ENCODE measurements at places on chromosomes 2 and 18. TPM values are rescaled to one million over a fixed set of nuclear protein-coding genes. Genes with fewer than 3 reads are reported as not detected.

- no peak for DNase-seq
These were observed 67.1 kb upstream of the POU3F3 start for GRCh38 chr2:104786821-104787220.

GRCh38 chr2:191836471-191836852 lies 10.4 kb downstream of the CAVIN2 start:
- DNase-seq = no peak

DNA sequence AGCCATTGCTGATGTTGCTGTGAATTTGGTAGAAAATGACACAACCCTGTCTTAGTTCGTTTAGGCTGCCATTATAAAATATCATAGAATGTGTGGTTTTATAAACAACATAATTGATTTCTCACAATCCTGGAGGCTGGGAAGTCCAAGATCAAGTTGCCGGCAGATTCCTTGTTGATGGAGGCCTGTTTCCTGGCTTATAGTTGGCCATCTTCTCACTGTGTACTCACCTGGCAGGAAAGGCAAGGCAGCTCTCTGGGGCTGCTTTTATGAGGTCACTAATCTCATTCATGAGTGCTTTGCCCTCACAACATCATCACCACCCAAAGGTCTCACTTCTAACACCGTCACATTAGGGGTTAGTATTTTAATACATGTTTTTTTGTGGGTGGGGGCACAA lies 58.4 kb downstream of the PHLPP1 start:
- no peak for DNase-seq

DNA sequence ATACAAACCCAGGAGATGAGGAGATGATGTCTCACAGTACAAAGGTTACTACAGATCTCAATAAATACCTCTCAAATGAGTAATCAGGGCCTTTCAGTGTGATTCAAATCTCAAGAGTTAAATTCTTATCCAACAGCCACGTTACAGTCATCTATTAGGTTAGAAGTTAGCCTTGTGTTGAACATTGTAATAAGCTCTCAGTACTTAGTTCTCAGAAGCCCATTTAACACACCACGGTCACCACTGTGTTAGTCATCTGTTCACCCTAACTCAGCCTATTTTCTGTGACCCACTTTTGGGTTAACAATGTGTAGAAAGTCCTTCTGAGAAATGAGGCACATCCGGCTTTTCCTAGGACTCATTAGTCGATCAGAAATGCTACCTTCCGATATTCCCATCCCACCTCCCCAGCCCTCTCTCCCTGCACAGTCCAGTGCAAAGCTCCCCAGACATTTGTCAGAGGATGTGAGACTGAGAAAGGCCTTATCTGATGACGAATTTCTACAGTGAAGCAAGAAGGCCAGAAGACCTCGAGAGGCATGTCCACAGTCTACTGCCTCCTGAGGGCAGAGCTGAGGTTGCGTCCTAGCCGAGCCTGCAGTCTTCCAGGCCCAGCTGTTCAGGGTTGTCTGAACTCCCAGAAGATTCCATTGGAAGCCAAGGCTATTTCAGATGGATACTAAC lies 92.6 kb downstream of the ACTR2 start:
- DNase-seq = peak; percentile 45

DNA sequence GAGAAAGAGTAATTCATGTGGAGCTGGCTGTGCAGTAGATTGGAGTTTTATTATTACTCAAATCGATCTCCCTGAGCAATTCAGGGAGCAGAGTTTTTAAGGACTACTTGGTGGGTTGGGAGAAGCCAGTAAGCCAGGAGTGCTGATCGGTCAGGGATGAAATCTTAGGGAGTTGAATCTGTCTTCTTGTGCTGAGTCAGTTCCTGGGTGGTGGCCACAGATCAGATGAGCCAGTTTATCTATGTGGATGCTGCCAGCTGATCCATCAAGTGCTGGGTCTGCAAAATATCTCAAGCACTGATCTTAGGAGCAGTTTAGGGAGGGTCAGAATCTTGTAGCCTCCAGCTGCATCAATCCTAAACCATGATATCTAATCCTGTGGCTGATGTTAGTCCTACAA lies 17.0 kb upstream of the UGT1A8 start:
- DNase-seq = no peak

The GALM gene
- total RNA-seq = 57.8 TPM

The LIPG gene
- 0.71 TPM for total RNA-seq

DNA sequence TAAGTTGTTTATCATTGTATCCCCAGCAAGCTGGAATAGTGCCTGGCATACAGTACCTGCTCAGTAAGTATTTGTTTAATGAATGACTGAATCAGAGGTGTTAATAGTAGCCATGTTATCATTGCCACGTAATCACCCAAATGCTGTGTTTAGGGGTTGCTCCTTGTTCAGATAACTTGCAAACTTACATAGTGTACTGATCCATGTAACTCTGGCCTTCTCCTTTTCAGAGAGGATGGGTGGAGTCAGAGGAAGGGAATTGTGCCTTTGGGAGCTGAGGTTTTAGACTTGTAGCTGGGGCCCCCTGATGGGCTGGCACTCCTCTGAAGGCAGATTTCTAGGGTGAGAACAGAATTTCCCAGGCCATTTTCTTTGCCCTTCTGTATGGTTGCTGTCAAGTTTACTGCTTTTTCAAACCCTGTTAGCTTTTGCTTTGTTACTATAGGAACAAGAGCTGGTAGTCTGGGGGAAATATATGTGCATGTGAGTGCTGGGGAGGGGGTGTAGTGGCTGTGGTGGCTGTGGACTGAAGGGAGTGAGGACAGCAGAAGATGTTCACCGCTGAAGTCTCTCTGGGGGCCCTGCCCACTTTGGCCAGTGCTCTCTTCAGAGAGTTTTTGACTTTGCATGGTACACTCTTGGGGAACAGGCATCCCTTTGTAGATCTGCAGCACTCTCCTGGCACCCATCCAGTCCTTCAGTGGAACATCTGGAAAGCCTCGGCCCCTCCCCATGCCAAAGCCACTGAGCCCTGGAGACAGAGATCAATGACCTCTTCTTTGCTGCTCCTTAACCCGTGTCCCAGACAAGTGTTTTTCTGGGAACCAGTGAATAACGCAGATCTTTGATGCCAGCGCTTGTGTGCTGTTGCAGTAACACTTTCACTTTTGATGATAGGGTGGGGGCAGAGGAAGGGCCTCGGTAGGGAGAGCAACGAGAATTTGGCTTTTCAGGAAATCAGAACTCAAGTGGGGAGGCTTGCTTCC lies 209.0 kb downstream of the PRKCE start:
- DNase-seq = peak; percentile 45

The SOX11 gene
- not detected for total RNA-seq

- no peak for DNase-seq
These were observed 436.0 kb upstream of the CWC22 start for GRCh38 chr2:180442860-180443644.

- DNase-seq = no peak
These were observed 11.5 kb upstream of the NFATC1 start for GRCh38 chr18:79384151-79384807.

The LIMS3 gene
- total RNA-seq = 0.11 TPM

- DNase-seq = no peak
These were observed 385.3 kb upstream of the NRP2 start for GRCh38 chr2:205296959-205297358.

DNA sequence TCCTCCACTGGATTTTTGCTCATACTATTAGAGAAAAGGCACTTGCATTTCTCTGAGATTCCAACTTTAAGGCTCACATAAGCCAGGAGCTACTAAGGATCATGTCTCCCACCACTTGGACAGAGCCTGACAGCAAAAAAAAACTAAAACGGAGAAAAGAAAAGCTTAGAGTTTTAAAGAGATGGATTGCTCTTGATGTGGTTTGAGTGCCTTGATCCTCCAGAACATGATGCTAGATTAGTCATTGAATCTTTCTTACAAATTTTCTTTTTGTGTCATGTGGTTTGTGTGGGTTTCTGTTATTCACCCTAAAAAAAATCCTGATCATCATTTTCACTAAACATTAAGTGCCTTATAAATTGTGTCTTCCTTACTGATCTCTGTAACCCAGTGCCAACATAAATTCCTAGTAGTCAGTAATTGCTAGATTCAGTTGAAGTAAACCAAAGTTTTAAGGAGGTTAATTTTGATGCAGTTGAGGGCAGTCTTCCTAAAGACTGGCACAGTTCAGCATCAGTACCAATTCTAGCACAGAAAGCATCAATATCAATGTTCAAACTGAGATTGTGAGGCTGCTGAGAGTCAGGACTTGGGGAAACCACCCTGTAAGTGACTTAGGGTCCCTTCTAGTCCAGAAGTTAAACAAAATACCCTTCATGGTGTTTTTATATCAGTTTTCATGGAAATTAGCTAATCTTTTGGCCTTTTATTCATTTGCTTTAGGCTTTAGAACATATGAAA lies 206.3 kb downstream of the RAD51AP2 start:
- DNase-seq = no peak

DNA sequence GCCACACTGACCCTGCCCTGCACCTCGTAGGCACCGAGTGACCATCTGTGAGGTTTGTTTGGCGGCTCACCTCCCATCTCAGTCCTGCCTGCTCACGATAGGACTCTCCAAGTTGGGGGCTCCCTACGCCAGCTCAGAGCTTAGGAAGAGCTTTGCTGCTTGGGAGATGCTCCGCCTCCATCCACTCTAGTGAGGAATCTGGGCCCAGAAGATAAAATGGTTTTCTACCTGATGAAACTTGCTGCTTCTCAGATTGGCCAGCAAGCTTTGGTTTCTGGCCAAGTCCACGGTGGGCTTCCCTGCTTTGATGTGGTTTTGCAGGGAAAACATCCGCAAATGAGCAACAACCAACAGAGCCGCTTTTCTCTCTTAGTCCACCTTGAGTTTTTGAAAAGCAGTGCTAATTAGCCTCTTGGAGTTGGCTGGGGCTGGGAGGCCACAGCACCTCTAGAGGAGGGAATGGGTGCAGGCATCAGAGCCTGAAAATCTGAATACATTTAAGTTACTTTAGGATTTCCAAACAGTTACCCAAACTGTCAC lies 42.2 kb downstream of the THNSL2 start:
- no peak for DNase-seq

The UGT1A10 gene
- not detected for total RNA-seq

GRCh38 chr2:241009191-241009590 lies 10.8 kb downstream of the SNED1 start:
- DNase-seq = no peak

GRCh38 chr2:199705538-199705937 lies 145.5 kb downstream of the FTCDNL1 start:
- no peak for DNase-seq

The CXCR1 gene
- total RNA-seq = not detected

DNA sequence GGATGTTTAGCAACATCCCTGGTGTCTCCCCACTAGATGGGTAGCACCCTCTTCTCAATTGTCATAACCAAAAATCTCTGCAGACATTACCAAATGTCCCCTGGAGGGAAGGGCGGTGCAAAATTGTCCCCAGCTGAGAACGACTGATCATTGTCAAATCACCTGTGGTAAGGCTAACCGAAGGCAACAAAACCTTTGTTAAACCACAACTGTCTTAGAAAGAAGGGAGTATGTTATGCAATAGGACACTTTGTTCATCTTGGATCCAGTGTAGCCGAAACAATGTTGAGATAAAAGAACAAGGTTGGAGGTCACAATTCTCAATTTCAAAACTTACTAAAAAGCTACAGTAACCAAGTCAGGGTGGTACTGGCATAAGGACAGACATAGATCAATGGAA lies 50.3 kb upstream of the ST3GAL5 start:
- no peak for DNase-seq

DNA sequence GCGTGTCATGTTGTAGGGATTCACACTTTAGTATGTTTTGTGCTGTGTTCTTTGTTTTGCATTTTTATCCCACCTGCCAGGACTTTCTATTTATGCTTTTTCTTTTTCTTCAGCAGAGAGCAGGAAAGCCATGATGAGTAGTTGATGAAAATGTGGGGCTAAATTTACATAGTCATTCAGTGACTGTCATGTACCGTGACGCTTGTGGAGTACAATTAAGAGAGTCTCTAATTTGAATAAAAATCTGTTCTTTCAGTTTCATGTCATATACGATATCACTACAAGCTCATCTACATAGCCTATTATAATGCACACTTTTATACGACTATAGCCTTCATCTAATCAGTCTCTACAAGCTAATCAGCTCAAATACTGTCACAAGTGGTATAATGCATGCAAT lies 112.7 kb upstream of the SPATS2L start:
- no peak for DNase-seq

The LRRC30 gene
- total RNA-seq = not detected

DNA sequence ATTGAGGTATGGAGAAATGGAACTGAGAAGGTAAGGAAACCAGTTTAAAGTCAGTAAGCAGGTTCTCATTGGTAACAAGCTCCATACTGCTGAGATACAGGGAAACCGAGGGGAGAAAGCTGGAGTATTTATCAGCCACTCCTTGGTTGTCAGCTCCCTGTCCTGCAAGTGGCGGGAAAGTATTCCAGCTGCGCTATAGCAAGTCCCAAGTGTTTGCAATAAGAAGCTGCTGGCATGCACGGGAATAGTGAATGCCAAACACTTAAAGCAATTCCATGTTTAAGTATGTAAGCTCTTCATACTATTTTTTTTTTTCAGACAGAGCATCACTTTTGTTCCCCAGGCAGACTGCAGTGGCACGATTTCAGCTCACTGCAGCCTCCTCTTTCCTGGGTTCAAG lies 1601.1 kb downstream of the SUCLG1 start:
- DNase-seq = no peak

GRCh38 chr2:26584656-26585055 lies 56.5 kb downstream of the CIB4 start:
- DNase-seq = no peak

The ANKRD29 gene
- total RNA-seq = 0.21 TPM

The PDE1A gene
- total RNA-seq = not detected

The DHX57 gene
- 14.0 TPM for total RNA-seq

DNA sequence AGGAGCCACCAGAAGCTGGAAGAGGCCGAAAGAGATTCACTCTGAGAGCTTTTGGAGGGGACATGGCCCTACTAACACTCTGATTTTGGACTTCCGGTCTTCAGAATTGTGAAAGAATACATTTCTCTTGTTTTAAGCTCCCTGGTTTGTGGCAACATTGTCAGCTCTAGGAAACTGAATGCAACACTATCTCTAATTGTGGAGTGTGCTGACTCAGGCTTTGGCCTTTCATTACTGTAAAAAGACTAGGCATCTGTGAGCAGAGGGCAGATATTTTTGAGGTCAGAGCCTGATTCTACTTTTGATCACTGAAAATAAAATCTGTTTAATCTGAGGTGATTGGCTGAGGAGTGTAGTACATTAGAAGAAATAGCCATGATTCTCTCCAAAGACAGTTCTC lies 185.4 kb upstream of the FAM98A start:
- DNase-seq = no peak

DNA sequence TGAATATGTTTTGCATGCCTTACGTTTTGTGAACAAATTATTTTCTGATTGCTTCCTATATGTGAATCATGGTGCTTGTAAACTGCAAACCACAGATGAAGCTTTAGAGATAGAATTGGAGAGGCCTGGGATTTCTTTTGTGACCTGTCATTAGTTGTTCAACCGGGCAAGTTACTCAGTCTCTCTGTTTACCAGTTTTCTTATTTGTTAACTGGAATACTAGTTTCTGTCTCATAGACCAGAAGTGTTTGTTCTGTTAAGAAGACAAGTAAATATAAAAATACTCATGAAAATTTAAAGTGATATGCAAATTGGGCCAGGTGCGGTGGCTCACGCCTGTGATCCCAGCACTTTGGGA lies 27.3 kb downstream of the DGKD start:
- no peak for DNase-seq

The STK17B gene
- 159 TPM for total RNA-seq

- DNase-seq = no peak
These were observed 447 bp downstream of the TRAF3IP1 start for GRCh38 chr2:238320648-238321281.

- no peak for DNase-seq
These were observed 3.5 kb upstream of the GALNT5 start for GRCh38 chr2:157254041-157254440.

All from activated CD4-positive, alpha-beta T cell treated with anti-CD3 and anti-CD28 coated beads for 36 hours (primary cell).